Coronary artery (tissue), 2 donors: ENCODE measurements at places on chromosomes 2 and 18.

- DNase-seq, result no peak
Observed at GRCh38 chr18:35923939-35924684, 48.4 kb upstream of the RMP24 start.

DNA sequence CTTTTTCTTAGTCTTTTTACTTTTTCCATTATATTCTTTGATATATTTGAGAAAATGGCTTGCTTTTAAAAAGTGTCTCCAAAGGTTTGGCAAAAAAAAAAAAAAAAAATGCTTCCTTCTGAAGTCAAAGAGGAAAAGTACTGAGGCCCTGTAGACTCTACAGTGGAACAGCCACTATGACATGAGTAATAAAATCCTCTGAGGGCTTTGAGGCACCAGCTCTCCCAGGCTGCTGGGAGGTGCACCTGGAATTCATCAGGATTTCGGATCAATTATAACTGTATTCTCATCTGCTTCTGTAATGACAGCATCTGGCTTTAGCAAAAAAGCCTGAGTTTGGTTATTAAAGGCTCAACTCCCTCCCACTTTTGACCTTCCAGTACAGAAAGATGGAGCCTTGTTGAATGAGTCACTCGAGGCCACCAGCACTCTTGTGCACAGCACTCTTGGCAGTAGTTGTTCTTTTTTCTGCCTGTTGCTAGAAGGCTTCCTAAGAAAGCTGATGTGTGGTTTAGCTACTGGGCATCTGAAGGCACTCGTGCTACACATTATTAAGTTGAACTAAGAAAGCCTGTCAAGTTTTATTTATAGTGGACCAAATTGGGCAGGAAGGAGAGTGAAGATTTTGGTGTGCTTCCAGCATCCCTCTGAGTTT lies 131.3 kb downstream of the PRPF40A start:
- no peak for DNase-seq

DNA sequence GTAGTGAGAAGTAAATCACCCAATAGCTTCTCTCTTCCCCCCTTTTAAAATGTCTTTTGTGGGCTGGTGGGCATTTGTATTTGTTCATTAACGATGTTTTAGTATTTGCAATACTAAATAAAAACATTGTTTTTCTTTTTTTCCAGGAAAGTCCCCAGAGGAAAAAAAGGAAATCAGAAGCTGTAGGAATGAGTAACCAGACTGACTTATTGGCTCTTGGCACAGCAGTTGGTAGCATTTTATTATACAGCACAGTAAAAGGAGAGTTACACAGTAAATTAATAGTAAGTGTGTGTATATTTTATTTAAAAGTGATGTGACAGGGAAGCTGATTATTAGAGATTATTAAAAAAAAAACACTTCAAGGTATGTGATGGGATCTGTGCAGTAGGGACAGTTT lies 7.4 kb downstream of the WDR43 start:
- DNase-seq, result no peak

DNA sequence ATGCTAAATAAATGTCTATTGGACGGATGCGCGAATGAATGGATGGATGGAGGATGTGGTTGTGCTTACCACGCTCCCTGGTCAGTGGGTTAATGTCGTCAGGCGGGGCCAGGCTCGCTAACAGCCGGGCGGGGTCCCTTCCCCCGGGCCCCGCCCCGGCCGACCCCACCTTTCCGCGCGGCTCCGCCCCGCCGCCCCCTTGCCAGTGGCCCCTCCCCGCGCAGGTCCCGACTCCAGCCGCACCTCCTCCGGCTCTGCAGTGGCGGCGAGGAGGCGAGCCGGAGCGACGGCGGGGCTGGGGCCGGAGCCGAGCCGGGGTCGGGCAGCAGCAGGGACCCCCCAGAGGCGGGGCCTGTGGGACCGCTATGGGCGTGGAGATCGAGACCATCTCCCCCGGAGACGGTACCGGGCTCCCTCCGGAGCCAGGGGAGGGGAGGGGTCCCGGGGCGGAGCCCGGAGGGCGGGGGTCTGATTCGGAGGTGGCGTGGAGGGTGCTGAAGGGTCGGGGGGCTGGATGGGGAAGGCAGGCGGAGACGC lies at the start of gene FKBP1B:
Gene FKBP1B (plus strand): TSS at position 257 of the 537 bp plus-strand sequence. CDS start 109 bp downstream, at position 366.
- no peak for DNase-seq

DNA sequence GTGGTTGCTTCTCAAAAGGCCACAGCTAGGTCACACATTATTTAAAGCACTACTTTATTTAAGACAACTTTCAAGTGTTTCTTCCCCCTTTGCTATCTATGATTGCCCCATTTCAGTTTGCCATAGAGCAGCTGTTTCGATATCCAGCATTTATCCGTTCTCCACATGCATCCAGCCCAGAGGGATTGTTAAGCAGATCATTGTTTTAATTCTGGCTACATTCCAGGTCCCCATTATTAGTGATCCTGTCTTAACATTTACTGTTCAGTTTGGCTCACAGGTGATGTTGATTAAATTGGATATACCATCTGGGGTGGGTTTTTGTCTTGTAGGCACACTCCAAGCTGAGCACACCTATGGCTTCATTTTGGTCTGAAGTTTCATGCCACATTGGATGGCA lies 638.7 kb downstream of the ZEB2 start:
- DNase-seq, result no peak

- no peak for DNase-seq
Observed at GRCh38 chr18:63917817-63918216, 10.1 kb downstream of the SERPINB10 start.

DNA sequence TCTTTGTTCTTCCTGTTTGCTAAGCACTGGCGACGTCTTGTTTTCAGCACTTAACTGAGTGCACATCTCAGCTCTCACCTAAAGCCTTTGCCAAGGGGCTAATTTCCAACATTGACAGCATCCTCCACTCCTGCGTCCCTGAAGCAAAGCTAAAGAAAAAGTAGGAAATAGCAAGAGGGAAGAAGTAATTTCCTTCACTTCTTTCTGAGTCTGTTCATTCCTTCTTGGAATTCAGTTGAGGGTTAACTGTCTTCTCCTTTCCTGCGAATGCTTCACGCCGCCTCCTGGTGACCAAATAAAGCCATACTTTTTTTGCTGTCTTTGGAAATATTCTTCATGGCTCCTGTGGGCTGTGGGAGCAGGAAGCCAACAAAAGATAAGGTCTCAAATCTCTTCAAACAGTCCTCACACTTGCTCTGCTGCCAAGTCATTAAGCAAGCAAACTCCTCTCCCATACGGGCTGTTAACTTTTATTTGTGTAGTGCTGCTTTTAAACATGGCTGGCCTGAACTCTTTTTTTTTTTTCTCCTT lies 100.9 kb downstream of the DPP10 start:
- DNase-seq, result no peak

- no peak for DNase-seq
Observed at GRCh38 chr2:10433947-10434885, 13.9 kb downstream of the ODC1 start.

DNA sequence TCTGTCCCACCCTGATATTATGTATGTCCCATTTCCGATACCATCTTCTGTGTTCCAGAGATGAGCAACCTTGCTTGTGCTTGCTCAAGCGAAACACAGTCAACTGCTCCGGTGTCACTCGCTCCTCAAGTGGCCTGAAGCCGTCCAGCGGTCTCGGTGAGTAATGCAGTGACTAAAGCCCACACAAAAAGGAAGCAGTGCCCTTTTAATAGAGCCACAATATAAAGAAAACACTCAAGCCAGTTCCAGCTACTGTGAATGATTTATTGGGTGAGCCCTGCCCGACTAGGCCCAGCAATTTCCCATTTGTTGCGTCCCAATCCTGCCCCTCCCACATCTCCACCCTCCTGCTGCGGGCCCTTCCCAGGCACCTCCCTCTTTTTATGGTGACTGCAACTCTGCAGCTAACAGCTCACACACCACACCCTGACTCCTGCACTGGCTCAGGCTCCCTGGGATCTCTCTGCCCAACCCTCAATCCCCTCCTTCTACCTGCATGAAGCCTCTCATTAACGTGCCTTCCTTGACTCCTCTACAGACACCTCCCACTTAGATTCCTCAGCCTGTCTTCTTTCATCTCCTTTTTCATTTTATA lies 44.2 kb upstream of the DSC1 start:
- DNase-seq, result no peak

- no peak for DNase-seq
Observed at GRCh38 chr18:78406743-78407465, 572.7 kb upstream of the SALL3 start.

DNA sequence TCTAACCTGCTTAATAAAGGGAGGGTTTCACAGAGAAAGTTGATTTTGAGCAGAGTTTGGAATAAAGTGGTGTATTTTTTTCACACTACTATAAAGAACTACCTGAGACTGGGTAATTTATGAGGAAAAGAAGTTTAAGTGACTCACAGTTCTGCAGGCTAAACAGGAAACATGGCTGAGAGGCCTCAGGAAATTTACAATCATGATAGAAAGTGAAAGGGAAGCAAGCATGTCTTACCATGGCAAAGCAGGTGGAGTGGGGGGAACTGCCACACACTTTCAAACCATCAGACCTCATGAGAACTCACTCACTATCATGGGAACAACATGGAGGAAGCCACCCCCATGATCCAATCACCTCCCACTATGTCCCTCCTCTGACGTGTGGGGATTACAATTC lies 546.7 kb downstream of the EPHA4 start:
- no peak for DNase-seq

GRCh38 chr2:240336820-240337427 lies 98.5 kb upstream of the GPC1 start:
- DNase-seq, result no peak

DNA sequence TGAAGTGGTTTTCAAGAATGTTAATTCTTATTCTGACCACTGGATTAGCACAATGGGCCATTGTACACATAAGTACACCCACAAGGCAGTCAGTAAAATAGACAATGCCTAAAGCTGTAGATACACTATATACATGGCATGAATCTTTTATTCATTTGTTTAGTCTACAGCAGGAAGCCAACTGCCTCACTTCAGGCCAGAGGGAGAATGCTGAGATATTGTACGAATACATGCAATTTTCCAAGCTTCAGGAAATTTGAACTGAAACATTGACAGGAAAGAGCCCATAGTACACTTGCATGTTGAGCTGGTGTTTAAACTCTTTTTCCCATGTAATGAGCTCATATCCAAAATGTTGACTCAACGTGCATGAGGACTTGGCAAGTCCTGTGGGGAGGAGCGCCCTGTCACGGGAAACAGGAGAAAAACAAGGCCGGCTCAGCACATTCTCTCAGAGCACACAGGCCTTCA lies 111.6 kb upstream of the CYP1B1 start:
- DNase-seq, result no peak

DNA sequence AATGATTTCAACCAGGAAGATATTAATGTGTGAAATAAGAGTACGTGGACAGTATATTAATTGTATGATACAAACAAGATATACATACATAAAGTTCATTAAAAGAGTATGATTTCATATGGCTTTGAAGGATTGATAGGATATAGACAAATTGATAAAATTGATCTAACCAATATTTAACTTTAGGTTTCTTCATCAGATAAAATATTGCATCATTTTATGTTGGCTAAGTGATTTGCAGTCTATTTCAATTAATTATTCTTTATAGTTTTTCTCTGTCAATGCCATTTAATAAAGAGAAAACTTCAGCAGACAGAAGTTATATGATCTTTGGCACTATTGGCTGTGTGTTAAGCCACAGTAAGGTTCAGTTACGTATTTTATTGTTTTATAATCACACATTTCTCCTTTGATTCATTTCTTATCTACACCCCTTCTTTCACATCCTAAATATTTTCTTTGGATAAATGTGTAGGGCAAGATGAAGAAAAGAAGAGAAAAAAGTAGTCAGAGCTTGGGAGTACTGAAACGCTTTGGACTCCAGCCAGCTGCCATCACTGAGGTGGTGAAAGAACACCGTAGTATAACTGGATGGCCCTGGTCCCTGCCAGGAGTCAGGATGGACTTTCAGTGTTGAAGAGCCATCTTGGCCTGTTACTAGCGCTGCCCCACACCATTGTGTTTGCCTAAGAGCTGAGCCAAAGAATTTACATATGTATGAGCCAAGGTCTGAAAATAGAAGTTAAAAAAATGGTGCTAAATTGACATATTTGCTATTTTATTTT lies 9.8 kb upstream of the CPS1 start:
- no peak for DNase-seq

- peak; percentile 68 for DNase-seq
Observed at GRCh38 chr2:42937171-42937875, 144.9 kb upstream of the HAAO start.

GRCh38 chr2:101150306-101151145 lies 656 bp downstream of the TBC1D8 start:
- peak; percentile 77 for DNase-seq

GRCh38 chr18:80157708-80158343 lies 48.8 kb downstream of the ADNP2 start:
- no peak for DNase-seq

GRCh38 chr2:168432565-168433186 lies 23.4 kb upstream of the CERS6 start:
- no peak for DNase-seq

- peak; percentile 41 for DNase-seq
Observed at GRCh38 chr2:3626812-3627499, 31.0 kb upstream of the ALLC start.

DNA sequence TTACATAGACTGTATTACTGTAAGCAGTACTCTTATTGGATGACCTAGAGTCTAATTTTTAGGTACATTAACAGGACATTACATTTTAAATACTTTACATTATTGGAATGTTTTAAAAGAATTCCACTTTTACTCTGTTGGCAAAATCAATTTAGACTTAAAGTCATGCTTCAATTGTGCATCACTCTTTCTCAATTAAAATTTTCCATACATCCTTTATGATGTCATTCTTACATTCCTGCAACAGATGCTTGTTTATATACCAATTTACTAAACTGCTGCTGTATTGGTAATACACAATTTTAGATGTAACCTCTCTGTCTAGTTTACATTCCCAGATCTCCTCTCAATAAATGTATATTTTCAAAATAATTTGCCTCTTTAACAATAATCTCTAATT lies 440.1 kb downstream of the ZEB2 start:
- DNase-seq, result no peak

- DNase-seq, result no peak
Observed at GRCh38 chr2:235314371-235314930, 179.4 kb upstream of the AGAP1 start.

DNA sequence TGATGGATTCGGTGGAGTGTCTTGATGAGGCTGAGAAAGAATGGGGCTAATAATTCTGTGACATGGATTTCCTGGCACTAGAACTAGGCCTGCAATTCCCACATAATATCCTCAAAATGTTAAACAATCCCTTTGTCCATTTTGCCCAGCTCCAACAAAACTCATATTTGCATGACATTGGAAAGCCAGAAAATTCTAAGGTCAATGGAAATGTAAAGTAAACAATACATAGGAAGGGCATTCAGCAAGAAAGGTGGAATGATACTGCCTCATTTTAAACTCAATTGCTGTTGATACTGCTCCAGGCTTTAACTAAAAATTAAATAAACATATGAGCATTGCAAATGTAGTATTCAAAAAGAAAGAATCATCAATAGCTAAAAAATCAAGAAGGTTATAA lies 434.8 kb upstream of the SLC8A1 start:
- no peak for DNase-seq

- DNase-seq, result no peak
Observed at GRCh38 chr2:72051971-72052505, 95.6 kb downstream of the CYP26B1 start.

GRCh38 chr2:19505-19904 lies 26.8 kb downstream of the FAM110C start:
- no peak for DNase-seq

GRCh38 chr2:225889452-225889851 lies 489.9 kb downstream of the NYAP2 start:
- DNase-seq, result no peak

- DNase-seq, result peak; percentile 16
Observed at GRCh38 chr2:31212659-31213600, 4.4 kb downstream of the CAPN14 start.

GRCh38 chr2:18913512-18913911 lies 324.1 kb upstream of the NT5C1B start:
- no peak for DNase-seq
